Naive thymus-derived CD4-positive, alpha-beta T cell (primary cell): ENCODE measurements at places on chromosomes 6 and 20. TPM values are rescaled to one million over a fixed set of nuclear protein-coding genes. Genes with fewer than 3 reads are reported as not detected.

DNA sequence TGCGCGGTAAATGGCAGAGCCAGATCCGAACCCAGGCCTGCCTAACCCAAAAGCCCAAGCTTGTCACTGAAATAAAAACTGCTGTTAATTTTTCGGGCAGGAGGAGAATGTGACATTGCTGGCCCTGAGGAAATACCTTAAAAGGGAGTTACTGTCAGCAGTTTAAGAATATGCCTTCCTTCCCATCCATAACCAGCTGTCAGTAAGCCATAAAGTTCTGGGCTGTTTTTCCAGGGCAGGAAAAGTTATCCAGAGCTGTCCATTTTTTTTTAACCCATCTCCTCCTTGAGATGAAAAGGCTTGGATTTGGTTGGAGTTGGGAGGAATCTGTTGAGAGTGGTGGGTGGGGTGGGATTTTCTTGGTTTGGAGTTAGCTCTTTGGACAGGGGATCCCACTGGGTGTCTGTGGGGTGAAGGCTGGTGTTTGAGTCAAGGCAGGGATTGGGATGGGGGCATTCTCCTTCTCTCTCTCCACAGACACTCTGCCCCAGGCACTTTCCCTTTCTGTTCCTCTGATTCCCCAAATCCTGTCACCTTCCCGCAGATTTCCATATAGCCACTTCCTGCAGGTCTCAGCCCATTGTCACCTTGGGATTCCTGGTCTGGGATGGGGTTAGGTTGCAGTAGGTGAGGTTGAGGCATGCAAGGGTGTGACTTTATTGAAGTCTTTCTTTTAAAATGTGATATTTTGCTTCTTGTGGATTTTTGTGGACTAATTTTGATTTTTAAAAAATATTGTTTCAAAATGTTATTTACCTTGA lies 4.3 kb upstream of the KCNG1 start:
- no peak overlapping the region for H3K4me3 ChIP-seq
- H3K27me3 ChIP-seq: no peaks in the 10 kb centered on the region
- no peaks in the 10 kb centered on the region for H3K4me1 ChIP-seq
- no peak for DNase-seq
- no peak overlapping the region for H3K27ac ChIP-seq

GRCh38 chr20:53752583-53752970 lies 158.9 kb upstream of the ZNF217 start:
- H3K27ac ChIP-seq: peak overlapping the region; percentile 63
- H3K4me3 ChIP-seq: no peak overlapping the region
- H3K27me3 ChIP-seq: no peaks in the 10 kb centered on the region
- DNase-seq: no peak
- no peaks in the 10 kb centered on the region for H3K36me3 ChIP-seq

DNA sequence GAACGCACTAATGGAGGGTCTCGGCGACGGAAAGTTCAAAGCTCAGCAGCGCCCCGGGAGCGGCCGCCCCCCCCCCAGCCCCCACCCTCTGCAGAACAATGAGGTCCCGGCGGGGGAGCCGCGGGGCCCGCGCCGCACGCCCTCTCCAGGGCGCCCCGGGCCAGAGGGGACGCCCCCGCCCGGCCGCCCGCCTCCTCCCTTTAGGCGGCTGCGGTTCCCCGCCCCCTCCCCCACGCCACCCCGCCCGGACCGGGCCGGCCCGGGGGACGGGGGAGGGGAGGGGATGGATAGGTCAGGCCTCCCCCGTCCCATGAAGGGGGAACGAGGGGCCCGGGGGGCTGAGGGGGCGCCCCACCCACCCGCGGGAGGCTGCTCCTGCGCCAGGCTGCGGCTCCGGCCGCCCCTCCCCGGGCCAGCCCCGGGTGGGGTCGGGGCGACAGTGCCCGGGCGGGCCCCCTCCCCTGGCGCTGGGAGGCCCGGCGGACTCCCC lies 1.5 kb downstream of the NOL4L start:
- peaks cover 10% of the 10 kb centered on the region for H3K4me1 ChIP-seq
- peaks cover 3% of the 10 kb centered on the region for H3K36me3 ChIP-seq
- H3K27ac ChIP-seq: peak overlapping the region; percentile 70
- DNase-seq: peak; percentile 47

DNA sequence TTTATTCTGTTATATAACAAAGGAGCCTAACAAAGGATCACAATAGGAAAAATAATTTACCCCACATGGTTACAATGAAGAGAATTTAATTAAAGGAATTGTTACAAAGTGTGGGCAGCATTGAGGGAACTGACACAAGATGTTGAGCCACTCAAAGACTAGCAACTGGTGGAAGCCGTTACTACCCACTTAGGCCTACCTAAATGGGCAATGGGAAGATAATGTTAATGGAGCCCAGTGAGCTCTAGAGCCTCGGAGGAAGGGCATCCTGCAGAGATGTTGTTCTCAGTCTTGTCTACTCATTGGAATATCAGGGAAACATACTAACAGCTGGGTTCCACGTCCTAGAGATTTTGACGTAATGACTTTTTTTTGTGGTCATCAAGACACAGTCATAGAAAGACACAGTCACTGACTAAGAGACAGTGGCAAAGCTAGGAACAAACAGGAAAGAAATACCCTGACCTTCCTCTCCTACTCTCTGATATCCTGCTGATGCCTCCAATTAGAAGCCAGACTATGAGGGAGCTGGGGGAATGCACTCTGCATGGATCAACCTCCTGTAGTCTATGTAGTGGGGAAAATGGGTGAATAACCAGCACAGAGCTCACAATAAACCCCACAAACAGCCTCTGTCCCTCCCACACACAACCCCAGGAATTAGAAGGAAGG lies 523.8 kb upstream of the FLRT3 start:
- no peak overlapping the region for H3K27ac ChIP-seq
- H3K4me3 ChIP-seq: no peak overlapping the region
- H3K27me3 ChIP-seq: no peaks in the 10 kb centered on the region
- H3K4me1 ChIP-seq: no peaks in the 10 kb centered on the region
- H3K36me3 ChIP-seq: no peaks in the 10 kb centered on the region

- H3K4me3 ChIP-seq: no peak overlapping the region
- H3K4me1 ChIP-seq: no peaks in the 10 kb centered on the region
- no peaks in the 10 kb centered on the region for H3K27me3 ChIP-seq
- DNase-seq: no peak
- H3K36me3 ChIP-seq: no peaks in the 10 kb centered on the region
- H3K27ac ChIP-seq: no peak overlapping the region
Measured at GRCh38 chr6:56025795-56026194, 150.4 kb upstream of the BMP5 start.

The TRIM40 gene
- not detected for total RNA-seq

The THBD gene
- total RNA-seq: 0.54 TPM

DNA sequence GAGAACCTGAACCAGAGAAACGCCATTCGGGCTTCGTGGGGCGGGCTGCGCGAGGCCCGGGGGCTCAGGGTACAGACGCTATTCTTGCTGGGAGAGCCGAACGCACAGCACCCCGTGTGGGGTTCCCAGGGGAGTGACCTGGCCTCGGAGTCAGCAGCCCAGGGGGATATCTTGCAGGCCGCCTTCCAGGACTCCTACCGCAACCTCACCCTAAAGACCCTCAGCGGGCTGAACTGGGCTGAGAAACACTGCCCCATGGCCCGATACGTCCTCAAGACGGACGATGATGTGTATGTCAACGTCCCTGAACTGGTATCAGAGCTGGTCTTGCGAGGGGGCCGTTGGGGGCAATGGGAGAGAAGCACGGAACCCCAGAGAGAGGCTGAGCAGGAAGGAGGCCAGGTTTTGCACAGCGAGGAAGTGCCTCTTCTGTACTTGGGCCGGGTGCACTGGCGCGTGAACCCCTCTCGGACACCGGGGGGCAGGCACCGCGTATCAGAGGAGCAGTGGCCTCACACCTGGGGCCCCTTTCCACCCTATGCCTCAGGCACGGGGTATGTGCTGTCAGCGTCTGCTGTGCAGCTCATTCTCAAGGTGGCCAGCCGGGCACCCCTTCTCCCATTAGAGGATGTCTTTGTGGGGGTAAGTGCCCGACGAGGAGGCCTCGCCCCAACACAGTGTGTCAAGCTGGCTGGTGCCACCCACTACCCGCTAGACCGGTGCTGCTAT lies 904 bp downstream of the B3GALT4 start:
- H3K4me1 ChIP-seq: peaks cover 45% of the 10 kb centered on the region
- no peaks in the 10 kb centered on the region for H3K36me3 ChIP-seq
- H3K27me3 ChIP-seq: no peaks in the 10 kb centered on the region
- DNase-seq: peak; percentile 18
- H3K27ac ChIP-seq: peak overlapping the region; percentile 87

DNA sequence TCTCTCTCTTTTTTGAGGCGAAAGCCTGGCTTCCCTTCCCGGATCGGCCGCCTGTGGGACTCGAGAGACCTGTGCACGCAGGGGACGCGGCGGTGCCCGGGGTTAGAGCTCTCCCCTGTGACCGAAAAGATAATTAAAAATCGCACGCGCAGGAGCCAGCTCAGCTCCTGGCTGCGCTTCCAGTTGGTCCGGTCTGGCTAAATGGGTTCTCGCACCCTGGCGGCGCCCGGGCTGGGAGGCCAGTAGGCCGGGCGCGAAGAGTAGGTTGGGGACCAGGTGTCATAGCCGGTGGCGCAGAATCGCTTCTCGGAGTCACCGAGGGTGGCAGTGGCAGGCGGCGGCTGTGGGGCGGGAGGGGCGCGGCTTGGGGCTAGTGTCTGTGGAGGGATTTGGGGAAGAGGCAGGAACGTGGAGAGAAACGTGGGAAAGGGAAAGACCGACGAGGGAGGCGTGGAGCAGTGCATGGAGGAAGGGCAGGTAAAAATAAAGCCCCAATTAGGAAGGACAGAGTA lies 41.9 kb upstream of the SUPT3H start:
- H3K4me3 ChIP-seq: peak overlapping the region; percentile 80
- H3K27ac ChIP-seq: no peak overlapping the region
- peaks cover 8% of the 10 kb centered on the region for H3K27me3 ChIP-seq
- H3K36me3 ChIP-seq: peaks cover 4% of the 10 kb centered on the region
- DNase-seq: peak; percentile 38

DNA sequence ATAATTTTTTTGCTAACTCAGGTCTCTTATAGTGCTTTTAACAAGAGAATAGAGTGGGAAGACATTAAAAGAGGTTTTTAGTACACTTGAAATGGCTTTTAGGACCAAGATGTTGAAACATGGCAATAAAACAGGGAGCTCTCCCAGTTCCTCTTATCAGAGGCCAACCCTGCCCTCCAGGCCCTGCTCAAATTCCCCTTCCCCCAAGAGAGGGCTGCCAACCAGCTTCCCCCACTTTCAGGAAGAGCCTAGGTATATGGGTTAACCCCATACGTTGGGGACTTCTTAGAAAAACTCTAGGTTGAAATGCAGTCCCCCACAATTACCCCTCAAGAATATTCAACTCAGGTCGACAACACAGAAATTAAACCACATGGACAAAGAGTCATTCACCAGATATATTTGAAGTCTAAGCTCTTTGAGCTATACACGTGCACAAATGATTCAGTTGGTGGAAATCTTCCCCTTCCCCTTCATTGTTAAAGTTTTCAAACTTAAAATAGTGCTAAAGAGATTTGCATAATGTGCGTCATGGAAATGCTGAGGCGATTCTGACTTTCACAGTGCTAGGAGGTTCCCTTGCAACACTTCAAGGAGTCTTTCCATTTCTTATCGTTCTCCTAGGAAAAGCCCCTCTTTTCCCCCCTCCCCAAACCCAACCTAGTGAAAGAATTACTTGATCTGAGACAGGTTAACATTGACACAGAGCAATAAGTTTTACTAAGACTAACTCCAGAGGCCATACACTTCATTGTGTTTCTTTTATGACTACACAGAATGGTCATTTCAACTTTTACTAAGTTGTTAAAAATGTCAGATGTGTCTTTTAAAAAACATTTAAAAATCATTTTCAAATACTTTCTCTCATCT lies 49.8 kb upstream of the ENPP5 start:
- no peaks in the 10 kb centered on the region for H3K36me3 ChIP-seq
- H3K4me1 ChIP-seq: no peaks in the 10 kb centered on the region
- H3K27me3 ChIP-seq: no peaks in the 10 kb centered on the region

The SEMG1 gene
- not detected for total RNA-seq

GRCh38 chr6:13985663-13986325 lies 61.0 kb downstream of the RNF182 start:
- H3K4me3 ChIP-seq: no peak overlapping the region
- H3K4me1 ChIP-seq: no peaks in the 10 kb centered on the region
- DNase-seq: no peak
- no peak overlapping the region for H3K27ac ChIP-seq
- no peaks in the 10 kb centered on the region for H3K36me3 ChIP-seq

DNA sequence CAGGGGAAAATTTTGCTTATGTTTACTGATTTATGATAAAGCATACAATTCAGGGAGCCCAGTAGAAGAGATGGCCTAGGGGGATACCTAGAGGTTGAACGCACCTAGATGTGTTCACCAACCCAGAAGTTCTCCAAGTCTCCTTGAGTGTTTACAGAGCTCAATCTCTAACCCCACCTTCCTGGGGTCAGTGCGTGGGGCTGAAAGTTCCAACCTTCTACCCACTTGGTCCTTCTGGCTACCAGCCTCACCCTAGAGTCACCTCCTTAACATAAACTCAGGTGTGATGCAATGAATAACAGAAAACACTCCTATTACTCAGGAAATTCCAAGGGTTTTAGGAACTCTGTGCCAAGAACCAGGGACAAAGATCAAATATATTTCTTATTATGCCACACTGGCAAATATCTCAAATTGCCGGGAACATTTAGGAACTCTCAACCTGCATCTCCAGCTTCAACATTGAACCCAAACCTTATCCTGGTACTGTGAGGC lies 26.4 kb downstream of the AFG1L start:
- H3K4me1 ChIP-seq: no peaks in the 10 kb centered on the region
- DNase-seq: no peak
- H3K36me3 ChIP-seq: peaks cover 3% of the 10 kb centered on the region

The DDR1 gene
- total RNA-seq: 18.7 and 23.8 TPM in 2 replicates

The SCP2D1 gene
- total RNA-seq: not detected

The OR2H2 gene
- not detected for total RNA-seq

- no peaks in the 10 kb centered on the region for H3K36me3 ChIP-seq
- H3K27ac ChIP-seq: no peak overlapping the region
- DNase-seq: no peak
Measured at GRCh38 chr6:95574811-95575210, 2.5 kb upstream of the MANEA start.

DNA sequence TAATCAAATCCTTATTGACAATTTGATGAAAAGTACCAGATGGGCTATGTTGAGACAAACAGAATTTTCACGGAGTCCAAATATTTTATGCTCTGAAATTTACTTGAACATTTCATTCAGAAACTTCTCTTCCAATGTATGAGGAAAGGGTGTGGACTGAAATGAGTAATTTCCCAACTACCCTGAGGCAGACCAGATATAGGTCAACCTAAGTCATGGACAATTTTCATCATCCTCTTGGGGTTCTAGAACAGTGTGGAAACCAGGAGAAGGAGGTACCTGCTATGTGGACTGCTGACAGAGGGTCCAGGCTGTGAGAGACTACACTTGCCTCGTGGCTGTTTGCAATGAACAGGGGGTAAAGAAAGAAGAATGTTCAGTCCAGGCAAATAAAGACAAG lies 323.0 kb downstream of the ESR1 start:
- H3K27ac ChIP-seq: no peak overlapping the region
- no peak for DNase-seq
- H3K27me3 ChIP-seq: no peaks in the 10 kb centered on the region
- H3K36me3 ChIP-seq: peaks cover 51% of the 10 kb centered on the region
- H3K4me3 ChIP-seq: no peak overlapping the region

- H3K4me1 ChIP-seq: no peaks in the 10 kb centered on the region
- no peak overlapping the region for H3K4me3 ChIP-seq
- no peaks in the 10 kb centered on the region for H3K36me3 ChIP-seq
- no peak overlapping the region for H3K27ac ChIP-seq
- no peaks in the 10 kb centered on the region for H3K27me3 ChIP-seq
- DNase-seq: no peak
Measured at GRCh38 chr20:9300080-9300479, 214.3 kb upstream of the LAMP5 start.

GRCh38 chr6:167157863-167158262 lies at the start of gene GPR31:
Gene GPR31 (minus strand): TSS chr6:167157980. CDS start chr6:167157831, 149 bp downstream.
- H3K27ac ChIP-seq: no peak within 1 kb of the TSS
- H3K27me3 ChIP-seq: no peaks in the 10 kb centered on the region
- H3K4me1 ChIP-seq: no peaks in the 10 kb centered on the region
- no peaks in the 10 kb centered on the region for H3K36me3 ChIP-seq
